Activated T-cell treated with anti-CD3 and anti-CD28 coated beads for 1 hour (primary cell): ENCODE measurements at places on chromosomes 1 and 21.

- no peak for DNase-seq
These were observed 563.0 kb upstream of the NEGR1 start for GRCh38 chr1:72845381-72845780.

- no peak for DNase-seq
These were observed 14.0 kb downstream of the HSD3B2 start for GRCh38 chr1:119428991-119429390.

DNA sequence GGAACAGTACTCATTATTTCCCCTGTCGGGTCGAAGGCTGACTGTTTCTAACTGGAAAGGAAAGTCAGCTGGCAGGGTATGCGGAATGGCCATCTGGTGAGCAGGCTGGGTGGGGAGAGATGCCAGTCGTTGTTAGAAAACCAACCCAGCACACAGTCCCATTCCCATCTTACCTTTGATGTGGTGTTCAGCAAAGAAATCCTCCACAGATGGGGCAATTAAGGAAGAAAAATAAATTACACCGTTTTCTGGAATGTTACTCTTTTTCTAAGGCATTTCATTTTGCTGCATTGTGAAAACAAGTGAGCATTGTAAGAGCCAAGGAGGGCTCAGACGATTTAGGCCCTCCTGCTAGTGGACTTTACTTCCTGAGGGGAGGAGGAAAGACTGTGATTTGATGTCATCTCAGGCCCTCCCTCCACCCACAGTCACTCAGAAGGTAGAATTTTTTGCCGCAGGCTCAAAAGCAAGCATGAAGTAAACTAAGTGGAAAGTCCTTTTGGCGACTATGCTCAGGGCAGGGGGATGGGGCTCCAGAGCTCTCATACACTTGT, at the start of gene SLC16A4:
Gene SLC16A4, minus strand, starts transcription at position 335 of the 554 bp plus-strand sequence. CDS start 1,703 bp downstream, outside the sequence.
- DNase-seq = no peak

- DNase-seq = no peak
These were observed 2.2 kb downstream of the HES4 start for GRCh38 chr1:997713-997992.

- no peak for DNase-seq
These were observed 3.5 kb downstream of the SHISA4 start for GRCh38 chr1:201892211-201892610.

- no peak for DNase-seq
These were observed 29.2 kb upstream of the HHAT start for GRCh38 chr1:210299501-210299900.

- no peak for DNase-seq
These were observed 5.8 kb downstream of the ABCB10 start for GRCh38 chr1:229552732-229553131.

GRCh38 chr1:40386796-40387195, 13.3 kb downstream of the SMAP2 start:
- no peak for DNase-seq

DNA sequence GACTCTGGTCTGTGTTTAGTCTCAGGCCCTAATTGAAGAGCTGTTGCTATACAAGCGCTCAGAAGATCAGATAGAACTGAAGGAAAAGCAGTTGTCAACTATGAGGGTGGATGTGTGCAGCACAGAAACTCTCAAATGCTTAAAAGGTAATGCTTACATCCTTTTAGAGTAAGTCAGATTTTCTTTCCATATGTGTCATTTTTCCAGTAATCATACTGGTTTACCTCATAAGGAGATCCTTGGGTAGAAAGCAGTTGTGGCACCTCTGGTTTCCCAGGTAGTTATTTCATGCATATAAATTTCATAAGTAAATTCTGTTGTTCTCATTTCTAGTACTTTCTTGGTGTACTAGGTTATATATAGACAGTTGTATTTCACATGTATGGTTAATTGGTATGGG, 43.0 kb upstream of the TARS2 start:
- no peak for DNase-seq

DNA sequence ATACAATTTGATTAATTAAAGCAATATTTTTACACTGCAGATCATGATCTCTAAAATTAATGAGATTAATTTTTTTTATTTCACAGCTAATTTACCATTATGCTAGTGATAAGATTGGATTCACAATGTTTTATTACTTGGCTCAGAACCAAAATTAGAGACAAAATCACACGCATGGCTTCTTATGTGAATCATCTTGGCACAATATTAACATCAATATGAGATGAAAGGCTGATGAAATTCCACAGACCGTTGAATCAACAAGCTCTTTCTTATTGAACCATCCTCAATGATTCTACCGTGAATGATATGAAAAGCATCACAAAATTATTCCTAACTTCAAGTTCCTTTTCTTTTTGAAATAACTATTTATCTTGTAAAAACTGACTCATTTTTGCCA, 544.9 kb downstream of the KCNT2 start:
- no peak for DNase-seq

DNA sequence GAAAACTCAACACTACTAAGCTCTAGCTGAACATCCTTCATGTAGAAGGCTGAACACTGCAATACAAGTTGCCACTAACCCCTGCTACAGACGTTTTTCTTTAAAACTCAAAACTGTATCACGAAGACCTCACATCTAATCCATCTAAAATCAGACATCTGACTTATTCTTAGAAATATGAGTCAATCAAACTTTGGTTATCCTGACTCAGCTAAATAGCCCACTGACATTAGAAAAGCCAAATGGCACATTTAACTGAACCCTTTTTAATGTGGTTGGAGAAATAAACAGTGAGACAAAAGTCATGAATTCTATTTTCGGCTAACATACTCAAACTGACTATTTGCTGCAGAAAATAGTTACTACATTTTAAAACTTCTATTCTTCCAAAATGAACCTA, 35.6 kb downstream of the WLS start:
- no peak for DNase-seq

DNA sequence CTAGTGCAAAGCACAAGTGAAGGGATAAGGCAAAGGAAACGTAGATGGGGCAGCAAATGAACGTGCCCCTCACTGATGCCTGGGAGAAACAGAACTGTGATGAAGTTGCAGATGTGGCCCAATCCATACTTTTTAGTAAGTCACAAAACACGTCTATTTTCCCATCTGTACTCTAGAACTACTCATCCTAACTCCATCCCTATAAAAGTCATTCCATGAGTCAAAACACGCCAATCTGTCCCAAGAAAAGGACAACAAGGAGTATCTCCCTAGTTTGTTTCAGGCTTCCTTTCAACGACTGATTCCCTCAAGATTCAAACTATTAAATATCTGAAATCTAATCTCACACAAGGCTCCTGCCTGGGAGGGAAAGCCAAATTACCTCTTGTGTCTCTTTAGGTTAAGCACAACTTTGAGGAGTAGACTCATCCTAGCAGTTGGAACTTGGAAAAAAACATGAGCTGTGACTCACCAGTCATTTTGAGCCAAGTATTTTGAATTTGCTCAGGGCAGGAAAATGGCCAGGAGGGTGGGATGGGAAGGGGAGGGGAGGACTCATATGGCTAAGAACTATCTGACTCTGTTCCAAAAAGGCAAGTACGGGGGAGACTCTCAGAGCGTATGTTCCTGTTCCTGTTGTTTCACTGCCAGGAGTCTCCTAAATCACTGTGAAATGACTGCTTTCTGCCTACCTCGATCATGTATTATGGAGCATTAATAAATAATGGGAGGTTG, 214.5 kb upstream of the CAMK1G start:
- DNase-seq = no peak

- DNase-seq = no peak
These were observed 466.6 kb upstream of the C1orf87 start for GRCh38 chr1:60540141-60540540.

DNA sequence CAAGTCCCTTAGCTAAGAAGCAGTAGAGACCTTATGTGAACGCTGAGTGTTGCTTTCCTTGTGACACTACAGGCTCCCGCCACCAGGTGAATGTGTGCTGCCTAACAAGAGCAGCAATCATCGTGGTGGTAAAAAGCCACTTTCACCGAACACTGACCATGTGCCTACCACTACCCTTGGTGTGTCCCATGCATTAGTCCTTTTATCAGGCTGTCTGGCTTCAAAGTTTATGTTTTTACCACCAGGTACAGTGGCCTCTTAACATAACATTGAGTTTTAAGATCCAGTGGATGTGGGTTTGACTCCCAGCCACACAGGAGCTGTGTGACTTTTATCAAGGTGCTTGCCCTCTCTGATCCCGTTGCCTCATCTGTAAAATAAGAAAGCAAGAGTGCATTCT, 1.7 kb downstream of the C1QB start:
- no peak for DNase-seq

DNA sequence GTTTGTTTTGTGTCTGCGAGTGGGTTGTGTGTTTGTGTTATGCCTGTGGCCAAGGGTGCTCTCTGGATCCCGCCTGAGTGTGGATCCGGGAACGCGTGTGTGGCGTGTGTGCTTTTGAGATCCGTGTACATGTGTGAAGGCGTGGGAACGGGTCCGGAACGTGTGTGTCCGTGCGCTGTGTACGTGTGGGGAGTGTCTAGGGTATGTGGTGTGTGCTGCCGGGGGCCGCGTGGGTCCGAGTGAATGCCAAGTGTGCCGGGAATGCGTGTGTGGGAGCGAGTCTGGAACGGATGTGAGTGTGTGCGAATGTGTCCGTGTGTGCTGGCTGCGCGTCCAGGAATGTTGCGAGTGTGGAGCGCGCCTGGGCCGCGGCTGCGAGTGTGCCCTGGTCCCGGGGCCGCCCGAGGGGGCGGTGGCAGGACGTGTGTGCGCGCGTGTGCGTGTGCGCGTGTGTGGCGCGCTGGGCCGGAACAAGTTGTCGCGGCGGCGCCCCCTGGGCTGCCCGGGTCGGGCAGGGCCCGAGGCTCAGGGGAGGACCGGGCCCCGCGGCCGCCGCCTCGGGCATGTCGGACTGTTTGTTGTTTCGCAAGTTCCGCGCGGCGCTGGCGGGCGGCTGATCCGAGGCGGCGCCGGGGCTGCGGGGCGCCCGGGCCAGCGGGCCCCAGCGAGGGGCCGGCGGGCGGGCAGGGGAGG, 953 bp downstream of the PTPRU start:
- no peak for DNase-seq

GRCh38 chr1:84834419-84835064, 58.5 kb downstream of the LPAR3 start:
- DNase-seq = no peak

- DNase-seq = no peak
These were observed 68.2 kb downstream of the FNBP1L start for GRCh38 chr1:93516164-93516563.

- no peak for DNase-seq
These were observed 1.1 kb upstream of the MARCKSL1 start for GRCh38 chr1:32336963-32337675.

DNA sequence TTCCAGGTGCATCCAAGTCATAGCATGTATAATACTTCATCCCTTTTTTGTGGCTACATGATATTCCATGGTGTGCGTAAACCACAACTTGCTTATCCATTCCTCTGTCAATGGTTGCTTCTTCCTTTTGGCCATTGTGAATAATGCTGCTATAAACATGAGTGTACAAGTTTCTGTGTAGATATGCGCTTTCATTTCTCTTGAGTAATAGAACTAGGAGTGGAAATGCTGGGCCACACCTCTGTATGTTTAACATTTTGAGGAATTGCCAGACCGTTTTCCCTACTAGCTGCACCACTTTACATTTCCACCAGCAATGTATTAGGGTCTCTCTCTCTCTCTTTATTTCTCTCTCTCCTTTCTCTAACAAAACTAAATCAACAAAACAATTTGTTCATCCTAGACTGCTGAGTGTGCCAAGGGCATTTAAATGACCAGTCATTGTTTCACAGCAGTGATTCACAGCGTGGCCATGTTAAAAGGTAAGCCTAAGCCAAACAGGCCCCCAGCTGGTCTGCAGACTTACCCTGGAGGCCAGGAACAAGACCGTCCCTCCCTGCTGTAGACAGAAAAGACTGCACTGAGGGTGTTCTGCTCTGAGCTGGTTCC, 53.2 kb upstream of the LYST start:
- DNase-seq = no peak

DNA sequence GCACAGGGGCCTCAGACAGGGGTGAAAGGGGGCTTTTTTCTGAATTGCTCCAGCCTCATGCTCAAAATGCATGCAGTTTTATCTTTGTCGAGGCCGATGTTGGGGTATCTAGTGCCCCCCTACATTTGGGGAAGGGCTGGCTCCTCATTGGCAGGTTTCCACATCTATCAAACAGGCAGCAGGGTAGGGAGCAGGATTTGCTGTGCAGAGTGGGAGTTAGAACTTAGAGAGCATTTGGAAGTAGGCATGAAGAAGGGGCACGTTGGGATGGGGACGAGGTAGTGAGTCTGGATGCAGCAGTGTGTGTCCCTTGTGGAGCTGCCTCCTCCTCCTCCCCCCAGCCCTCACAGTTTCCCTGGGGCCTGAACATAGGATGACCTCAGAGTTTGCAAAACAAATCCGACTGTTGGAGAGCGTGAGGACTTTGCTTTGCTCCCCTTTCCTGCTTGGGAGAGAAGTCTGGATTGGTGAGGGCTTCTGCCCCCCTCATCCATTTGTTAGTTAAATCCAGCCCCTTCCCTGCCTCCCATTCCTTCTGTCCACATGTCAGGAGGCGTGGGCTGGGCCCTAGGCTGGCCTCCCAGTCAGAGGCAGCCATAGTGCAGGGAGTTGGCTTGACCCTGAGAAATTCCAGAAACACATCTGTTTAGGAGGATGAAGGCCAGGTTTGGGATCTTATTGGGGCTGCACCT, 36.9 kb upstream of the GPR37L1 start:
- DNase-seq = no peak

- no peak for DNase-seq
These were observed 289.4 kb upstream of the DUSP10 start for GRCh38 chr1:222031318-222031717.

GRCh38 chr1:24910751-24911650, 19.1 kb downstream of the RUNX3 start:
- peak; percentile 63 for DNase-seq

DNA sequence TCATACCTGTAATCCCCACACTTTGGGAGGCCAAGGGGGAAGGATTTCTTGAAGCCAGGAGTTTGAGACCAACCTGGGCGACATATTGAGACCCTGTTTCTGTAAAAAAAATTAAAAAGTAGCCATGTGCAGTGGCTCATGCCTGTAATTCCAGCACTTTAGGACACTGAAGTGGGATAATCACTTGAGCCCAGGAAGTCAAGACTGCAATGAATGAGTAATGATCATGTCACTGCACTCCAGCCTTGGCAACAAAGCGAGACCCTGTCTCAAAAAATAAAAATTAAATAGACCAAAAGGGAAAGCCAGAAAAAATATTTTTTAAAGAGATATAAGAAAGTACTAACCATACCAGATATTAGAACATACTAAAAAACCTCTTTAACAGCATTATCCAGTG, 44.7 kb upstream of the LYPLAL1 start:
- no peak for DNase-seq

- no peak for DNase-seq
These were observed 157.0 kb upstream of the CACNA1E start for GRCh38 chr1:181326348-181326747.
